Activated CD4-positive, alpha-beta T cell treated with anti-CD3 and anti-CD28 coated beads for 48 hours (primary cell): ENCODE measurements at places on chromosomes 7 and 10.

GRCh38 chr7:30844916-30845315 lies 66.7 kb upstream of the AQP1 start:
- no peak for DNase-seq

- no peak for DNase-seq
These were observed 59.0 kb downstream of the BUB3 start for GRCh38 chr10:123213192-123213591.

- no peak for DNase-seq
These were observed 18.7 kb downstream of the ASB13 start for GRCh38 chr10:5647507-5648240.

GRCh38 chr7:129609666-129610065 lies 1.9 kb upstream of the NRF1 start:
- DNase-seq = no peak

DNA sequence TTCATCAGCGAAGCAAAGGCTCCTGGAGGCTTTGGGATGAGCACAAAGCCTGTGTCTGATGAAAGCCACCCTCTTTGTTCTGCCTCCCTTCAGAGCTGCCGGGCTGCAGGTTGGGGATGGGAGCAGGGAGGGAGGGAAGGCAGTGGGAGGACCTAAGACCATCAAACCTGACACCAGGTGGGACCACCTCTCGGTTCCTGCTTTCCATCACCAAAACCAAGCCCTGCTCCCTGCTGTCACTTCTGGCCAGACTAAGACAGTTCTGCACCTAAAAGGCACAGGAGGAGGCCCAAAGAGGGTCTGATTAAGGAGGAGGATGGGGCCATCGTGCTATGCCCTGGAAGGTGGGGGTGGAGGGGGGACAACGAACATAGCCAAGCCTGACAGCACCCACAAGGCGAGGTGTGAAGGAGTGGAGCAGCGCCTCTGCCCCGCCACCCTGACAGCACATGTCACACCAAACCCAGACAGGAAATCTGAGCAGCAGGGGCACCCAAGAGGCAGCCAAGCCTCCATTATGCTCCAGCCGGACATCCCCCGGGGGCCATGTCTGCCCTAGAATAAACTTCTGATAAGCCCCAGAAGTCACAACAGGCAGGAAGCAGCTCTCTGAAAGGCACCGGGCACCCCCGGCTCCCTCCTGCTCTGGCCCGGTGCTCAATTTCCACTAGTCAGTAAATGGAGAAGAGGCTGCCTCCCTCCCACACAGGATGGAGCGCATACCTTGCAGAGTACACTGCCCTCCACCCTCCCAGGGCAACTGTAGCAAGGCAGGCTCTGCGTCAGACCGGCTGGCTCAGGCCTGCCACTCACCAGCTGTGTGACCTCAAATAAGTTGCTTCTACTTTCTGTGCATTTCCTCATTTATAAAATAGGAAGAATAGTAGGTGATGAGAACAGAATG lies 48.9 kb downstream of the DLG5 start:
- peak; percentile 18 for DNase-seq

DNA sequence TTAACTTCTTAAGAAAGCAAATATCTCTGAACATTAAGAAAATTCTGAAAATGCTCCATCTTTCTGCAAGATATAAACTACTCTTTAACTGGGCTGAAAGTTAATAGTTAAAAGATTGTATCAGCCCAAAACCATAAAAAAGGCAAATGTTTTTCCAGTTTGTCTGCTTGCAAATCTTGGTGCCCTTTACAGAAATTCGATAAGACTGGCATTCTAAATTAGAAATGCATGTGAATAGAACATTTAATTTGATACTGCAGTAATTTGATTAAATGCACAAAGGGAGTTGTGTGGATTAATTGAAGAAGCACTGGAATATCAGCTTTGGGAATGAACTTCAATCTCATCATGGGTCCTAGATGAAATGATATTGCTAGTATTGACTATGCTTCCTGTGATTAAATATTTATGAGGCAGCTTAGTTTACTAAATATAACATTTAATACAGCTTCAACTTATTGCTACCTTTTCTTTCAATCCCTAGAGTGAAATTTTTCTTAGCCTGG lies 78.4 kb downstream of the IQUB start:
- no peak for DNase-seq

DNA sequence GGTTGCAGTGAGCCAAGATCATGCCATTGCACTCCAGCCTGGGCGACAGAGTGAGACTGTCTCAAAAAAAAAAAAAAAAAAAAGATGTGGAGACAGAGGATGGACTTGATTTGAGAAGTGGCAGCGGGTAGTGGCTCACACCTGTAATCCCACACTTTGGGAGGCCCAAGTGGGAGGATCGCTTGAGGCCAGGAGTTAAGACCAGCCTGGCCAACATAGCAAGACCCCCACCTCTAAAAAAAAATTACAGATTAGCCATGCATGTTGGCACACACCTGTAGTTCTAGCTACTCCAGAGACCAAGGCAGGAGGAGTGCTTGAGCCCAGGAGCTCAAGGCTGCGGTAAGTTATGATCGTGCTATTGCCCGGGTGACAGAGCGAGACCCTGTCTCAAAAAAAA lies 24.3 kb upstream of the ASCC1 start:
- DNase-seq = no peak

GRCh38 chr7:19110026-19110730 lies 7.3 kb downstream of the TWIST1 start:
- no peak for DNase-seq

DNA sequence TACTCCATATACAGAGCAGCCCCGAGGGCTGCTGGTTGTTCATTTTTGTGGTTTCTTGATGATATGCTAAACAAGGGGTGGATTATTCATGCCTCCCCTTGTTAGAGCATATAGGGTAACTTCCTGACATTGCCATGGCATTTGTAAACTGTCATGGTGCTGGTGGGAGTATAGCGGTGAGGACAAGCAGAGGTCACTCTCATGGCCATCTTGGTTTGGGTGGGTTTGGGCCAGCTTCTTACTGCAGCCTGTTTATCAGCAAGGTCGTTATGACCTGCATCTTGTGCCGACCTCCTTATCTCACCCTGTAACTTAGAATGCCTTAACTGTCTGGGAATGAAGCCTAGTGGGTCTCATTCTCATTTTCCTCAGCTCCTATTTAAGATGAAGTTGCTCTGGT lies 31.3 kb downstream of the GNAT3 start:
- no peak for DNase-seq

- DNase-seq = no peak
These were observed 1.6 kb upstream of the ADARB2 start for GRCh38 chr10:1738950-1739349.

GRCh38 chr10:97549587-97550322 lies 22.8 kb upstream of the ANKRD2 start:
- DNase-seq = no peak

- no peak for DNase-seq
These were observed 26.6 kb downstream of the ST8SIA6 start for GRCh38 chr10:17427666-17428350.

GRCh38 chr7:1819259-1819841 lies 149.3 kb downstream of the ELFN1 start:
- peak; percentile 30 for DNase-seq

DNA sequence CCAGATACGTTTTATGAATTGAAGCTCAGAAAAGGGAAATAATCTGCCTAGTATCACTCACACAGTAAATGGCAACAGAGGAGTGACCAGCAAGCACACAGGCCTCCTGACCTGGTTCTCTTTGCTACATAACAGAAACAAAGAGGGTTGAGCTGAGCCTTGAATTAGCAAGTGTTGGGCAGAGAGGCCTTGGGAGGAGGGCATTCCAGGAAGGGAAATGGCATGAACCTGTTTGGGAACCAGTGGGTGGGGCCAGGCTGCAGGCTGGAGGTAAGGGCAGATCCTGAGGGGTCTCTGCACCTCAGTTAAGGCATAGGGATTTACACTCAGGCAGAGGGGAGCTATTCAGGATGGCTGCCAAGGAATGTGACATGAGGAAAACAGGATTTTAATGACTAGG lies 24.8 kb upstream of the CYCS start:
- no peak for DNase-seq

DNA sequence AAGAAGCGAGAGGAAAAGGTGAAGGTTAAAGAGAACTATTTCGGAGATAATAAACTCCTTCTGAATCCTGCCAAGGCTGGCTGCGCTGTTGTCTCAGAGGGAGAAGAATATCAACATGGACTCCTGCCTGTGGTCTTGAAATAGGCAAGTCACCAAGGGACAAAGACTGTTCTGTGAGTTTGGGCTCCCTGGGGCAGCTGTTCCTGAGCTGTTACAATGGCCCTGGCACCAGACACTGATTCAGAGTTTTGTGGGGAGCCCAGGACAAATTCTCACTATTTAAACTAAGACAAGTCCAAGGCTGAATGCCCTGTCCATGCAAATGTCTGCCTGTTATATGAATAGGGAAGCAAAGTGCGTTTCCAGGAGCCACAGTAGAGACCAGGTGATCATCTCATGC lies 81.4 kb downstream of the PRPF18 start:
- DNase-seq = no peak

DNA sequence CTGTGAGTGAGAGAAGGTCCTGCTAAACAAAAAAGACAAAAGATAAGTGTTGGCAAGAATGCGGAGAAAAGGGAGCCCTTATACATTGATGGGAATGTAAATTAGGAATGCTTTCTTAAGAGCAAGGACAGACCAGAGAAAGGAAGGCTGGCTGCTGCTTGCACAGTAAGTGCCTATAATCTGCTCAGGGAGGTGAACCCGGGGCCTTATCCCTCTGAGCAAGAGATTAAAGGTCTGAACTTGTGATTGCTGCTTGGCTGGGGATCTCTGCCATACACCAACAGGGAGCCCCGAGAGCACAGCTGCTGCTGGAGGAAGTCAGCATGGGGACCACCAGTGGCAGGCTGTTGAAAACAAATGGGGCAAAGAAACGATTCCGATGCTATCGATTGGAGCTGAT lies 32.0 kb upstream of the CRTAC1 start:
- DNase-seq = no peak

- DNase-seq = no peak
These were observed 189.4 kb downstream of the FANK1 start for GRCh38 chr10:126085806-126086205.

GRCh38 chr10:120948889-120949608 lies 97.9 kb downstream of the WDR11 start:
- peak; percentile 79 for DNase-seq

- DNase-seq = no peak
These were observed 129.1 kb upstream of the SEMA3E start for GRCh38 chr7:83778073-83778443.

DNA sequence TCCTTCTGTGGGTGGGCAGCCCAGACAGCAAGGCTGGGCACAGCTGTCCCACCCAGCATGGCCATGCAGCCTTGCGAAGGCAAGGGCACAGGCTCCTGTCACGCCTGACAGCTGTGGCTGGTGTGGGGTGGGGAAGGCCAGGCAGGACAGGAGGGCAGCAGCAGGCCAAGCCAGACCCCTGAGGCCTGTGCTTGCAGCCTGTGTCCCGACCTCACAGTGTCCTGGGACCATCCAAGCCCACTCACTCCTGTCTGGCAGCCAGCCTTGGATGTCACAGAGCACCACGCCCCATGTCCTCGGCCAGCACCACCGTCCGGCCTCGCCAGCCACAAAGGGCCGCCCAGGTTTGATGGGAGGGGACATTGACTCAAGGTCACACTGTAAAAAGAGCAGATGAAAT lies 85.5 kb upstream of the LRRC4 start:
- DNase-seq = no peak

- no peak for DNase-seq
These were observed 39.6 kb downstream of the STAM start for GRCh38 chr10:17683541-17683940.

DNA sequence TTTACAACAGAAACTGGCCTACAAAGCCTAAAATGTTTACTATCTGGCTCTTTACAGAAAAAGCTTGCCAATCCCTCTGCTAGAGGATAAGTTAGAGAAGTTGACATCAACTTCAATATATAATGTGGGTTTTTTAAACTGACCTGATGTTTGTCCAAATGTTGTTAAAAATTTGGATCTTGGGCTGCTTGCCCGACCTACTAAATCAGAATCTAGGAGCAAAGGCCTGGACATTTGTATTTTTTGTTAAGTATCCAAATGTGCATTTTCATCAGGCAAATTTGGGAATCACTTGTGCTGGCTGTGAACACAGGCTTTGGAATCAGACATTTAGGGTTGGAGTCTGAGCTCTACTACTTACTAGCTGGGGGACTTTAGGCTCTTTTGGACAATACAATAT lies 252.7 kb upstream of the CSTF2T start:
- no peak for DNase-seq
